ENCODE measurements at places on chromosomes 4 and X. TPM values are rescaled to one million over a fixed set of nuclear protein-coding genes. Genes with fewer than 3 reads are reported as not detected.

Gene PAGE5
- polyA plus RNA-seq = not detected

Gene SAGE1
- polyA plus RNA-seq = not detected

Gene SLC6A8
- polyA plus RNA-seq = 69.9 TPM

Gene UGT2B17
- not detected for polyA plus RNA-seq

Gene PPP3CA
- polyA plus RNA-seq = 48.4 TPM

Gene OFD1
- 43.3 TPM for polyA plus RNA-seq

Gene SCRG1
- 0.53 TPM for polyA plus RNA-seq

Gene SYTL4
- polyA plus RNA-seq = 24.2 TPM

Gene GLRA2
- polyA plus RNA-seq = 0.32 TPM

Gene MAGEA2B
- not detected for polyA plus RNA-seq

Gene GPR119
- polyA plus RNA-seq = not detected

Gene AWAT1
- polyA plus RNA-seq = not detected

Gene MRFAP1L1
- 108 TPM for polyA plus RNA-seq

Gene NSG1
- 5.4 TPM for polyA plus RNA-seq

Gene MEPE
- polyA plus RNA-seq = not detected

Gene SMIM20
- polyA plus RNA-seq = 54.3 TPM

Gene PAGE1
- polyA plus RNA-seq = not detected

All from renal cortex interstitium (tissue), 15 donors.